Stomach (tissue), 19 donors: ENCODE measurements at places on chromosomes 3 and 15. TPM values are rescaled to one million over a fixed set of nuclear protein-coding genes. Genes with fewer than 3 reads are reported as not detected.
A peak's percentile ranks its signal among the peaks of the same experiment; 100 is the strongest.

KBTBD13 gene
- not detected for total RNA-seq

CA12 gene
- total RNA-seq = 14.3 TPM

LRRIQ4 gene
- total RNA-seq = not detected

CFAP100 gene
- not detected for total RNA-seq

STX19 gene
- 7.5 TPM for total RNA-seq

ATP10A gene
- 15.2 TPM for total RNA-seq

SEMA3G gene
- 1.7 TPM for total RNA-seq

TMEM207 gene
- total RNA-seq = not detected

RBP2 gene
- 52.7 TPM for total RNA-seq

DNA sequence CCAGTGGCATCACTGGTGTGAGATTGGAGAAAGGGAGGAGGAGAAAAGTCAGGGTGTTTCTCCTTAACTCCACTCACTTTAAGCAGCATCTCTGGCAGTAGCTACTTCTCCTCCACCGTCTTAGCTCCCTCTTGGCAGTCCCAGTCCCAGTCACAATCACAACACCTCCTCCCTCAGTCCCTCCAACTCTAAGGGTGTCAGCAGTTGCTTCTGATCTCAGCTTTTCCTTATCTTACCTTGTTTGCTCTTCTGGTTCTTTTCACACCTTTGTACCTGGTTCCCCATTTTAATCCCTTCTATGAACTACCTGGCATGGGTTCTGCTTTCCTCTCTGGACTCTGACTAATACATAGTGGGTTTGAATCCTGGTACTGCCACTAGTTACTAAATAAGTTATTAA, 188.3 kb upstream of the CTDSPL start:
- DNase-seq = no peak
- no peak overlapping the region for H3K27ac ChIP-seq
- H3K27me3 ChIP-seq = no peaks in the 10 kb centered on the region
- peaks cover 12% of the 10 kb centered on the region for H3K4me1 ChIP-seq

DNA sequence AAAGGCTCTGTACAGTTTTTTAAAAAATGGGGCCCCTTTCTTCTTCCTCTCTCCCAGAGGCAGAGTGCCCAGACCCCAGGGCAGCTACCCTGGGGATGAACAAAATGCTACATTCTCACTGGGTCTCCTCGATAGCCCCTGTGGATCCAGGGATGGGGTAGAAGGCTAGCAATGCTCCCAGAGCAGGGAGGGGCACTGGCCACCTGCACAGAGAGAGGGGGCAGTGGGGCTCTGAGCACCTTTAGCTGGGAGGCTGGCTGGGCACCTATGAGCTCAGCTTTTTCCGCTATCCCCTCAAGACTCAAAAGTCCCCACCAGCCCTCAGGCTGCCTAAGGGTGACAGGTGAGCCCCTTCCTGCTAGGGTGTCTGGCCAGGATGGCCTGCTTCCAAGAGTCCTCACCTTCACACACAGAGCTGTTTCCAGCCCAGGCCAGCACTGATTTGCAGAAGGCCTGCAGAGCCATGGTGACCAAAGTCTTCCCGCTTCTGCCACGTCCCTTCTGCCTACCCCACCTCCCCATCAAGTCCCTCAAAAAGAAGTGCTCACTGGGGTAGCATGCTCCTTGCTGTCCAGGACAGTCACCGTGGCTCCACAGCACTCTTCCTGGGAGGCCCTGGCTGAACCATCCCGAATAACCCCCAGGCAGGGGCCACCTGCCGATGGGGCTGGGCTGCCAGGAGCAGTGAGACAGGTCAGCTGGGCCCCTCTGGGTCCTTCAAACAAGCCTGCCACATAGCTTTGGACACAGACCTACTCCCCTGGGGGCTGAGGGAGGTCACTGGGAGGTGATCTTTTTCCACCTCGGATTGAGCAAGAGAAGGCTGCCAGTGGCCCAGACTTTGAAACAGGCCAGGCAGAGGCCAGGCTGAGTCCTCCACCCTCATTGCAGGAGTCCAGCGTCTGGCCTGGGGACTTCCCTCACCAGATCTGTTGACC, 20.4 kb downstream of the BMF start:
- H3K4me1 ChIP-seq = peaks cover 77% of the 10 kb centered on the region
- H3K27me3 ChIP-seq = no peaks in the 10 kb centered on the region
- peaks cover 5% of the 10 kb centered on the region for H3K36me3 ChIP-seq
- no peak overlapping the region for H3K4me3 ChIP-seq
- H3K27ac ChIP-seq = peak overlapping the region; percentile 40
- no peak for DNase-seq

GRCh38 chr3:189967254-189967865, 153.3 kb downstream of the P3H2 start:
- H3K27me3 ChIP-seq = no peaks in the 10 kb centered on the region
- no peaks in the 10 kb centered on the region for H3K4me1 ChIP-seq
- no peaks in the 10 kb centered on the region for H3K36me3 ChIP-seq
- no peak overlapping the region for H3K4me3 ChIP-seq

GRCh38 chr3:141020143-141020830, 30.9 kb upstream of the SPSB4 start:
- no peaks in the 10 kb centered on the region for H3K27me3 ChIP-seq
- H3K36me3 ChIP-seq = no peaks in the 10 kb centered on the region
- no peak overlapping the region for H3K27ac ChIP-seq
- H3K4me1 ChIP-seq = no peaks in the 10 kb centered on the region
- no peak for DNase-seq

DNA sequence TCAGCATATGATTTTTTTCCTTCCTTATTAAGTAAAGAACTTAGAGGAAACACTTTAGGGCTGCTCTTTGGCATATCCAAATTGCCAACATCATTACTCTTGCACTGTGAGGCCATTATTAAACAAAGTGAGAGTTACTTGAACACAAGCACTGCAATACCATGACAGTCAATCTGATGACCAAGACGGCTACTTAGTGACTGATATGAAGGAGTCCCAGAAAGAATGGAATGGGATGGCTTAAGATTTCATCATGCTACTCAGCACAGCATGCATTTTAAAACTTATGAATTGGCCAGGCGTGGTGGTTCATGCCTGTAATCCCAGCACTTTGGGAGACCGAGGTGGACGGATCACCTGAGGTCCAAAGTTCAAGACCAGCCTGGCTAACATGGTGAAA, 55.2 kb downstream of the FAM98B start:
- DNase-seq = no peak
- no peak overlapping the region for H3K4me3 ChIP-seq
- no peaks in the 10 kb centered on the region for H3K4me1 ChIP-seq
- H3K27me3 ChIP-seq = no peaks in the 10 kb centered on the region
- no peaks in the 10 kb centered on the region for H3K36me3 ChIP-seq
- no peak overlapping the region for H3K27ac ChIP-seq

DNA sequence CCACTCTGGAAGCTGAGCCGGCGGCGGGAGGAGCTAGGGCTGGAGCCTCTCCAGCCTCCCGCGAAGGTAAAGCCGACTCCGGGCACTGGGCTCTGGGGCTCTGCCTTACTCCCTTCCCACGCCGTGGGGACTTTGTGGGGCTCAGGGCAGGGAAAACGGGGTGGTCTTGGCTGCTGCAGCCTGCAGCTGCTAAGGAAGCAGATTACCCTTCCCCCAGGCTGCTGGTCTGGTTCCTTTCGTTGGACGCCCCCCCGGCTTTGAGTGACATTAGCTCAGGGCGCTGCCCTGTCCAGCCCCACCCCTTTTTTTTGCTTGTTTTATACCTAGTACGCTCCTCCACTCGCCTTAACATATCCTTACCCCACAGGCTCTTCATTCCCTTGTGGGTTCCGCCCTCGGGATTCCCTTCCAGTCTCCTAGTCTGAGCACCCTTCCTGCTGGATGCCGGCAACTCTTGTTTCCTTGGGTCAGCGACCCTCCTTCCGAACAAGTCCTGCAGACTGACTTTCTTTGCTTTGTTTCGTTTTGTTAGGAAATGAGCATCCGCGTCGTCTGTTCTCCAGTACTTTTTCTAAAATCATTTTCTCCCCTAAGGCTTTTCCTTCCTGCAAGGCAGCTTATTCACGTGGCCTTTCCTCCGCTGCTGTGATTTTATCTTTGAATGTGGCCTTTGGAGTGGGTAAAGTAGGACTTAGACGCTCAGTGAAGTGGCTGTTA, 551 bp downstream of the DNAJC13 start:
- peak overlapping the region; percentile 93 for H3K27ac ChIP-seq
- peaks cover 9% of the 10 kb centered on the region for H3K36me3 ChIP-seq
- H3K27me3 ChIP-seq = no peaks in the 10 kb centered on the region
- H3K4me1 ChIP-seq = peaks cover 15% of the 10 kb centered on the region

DNA sequence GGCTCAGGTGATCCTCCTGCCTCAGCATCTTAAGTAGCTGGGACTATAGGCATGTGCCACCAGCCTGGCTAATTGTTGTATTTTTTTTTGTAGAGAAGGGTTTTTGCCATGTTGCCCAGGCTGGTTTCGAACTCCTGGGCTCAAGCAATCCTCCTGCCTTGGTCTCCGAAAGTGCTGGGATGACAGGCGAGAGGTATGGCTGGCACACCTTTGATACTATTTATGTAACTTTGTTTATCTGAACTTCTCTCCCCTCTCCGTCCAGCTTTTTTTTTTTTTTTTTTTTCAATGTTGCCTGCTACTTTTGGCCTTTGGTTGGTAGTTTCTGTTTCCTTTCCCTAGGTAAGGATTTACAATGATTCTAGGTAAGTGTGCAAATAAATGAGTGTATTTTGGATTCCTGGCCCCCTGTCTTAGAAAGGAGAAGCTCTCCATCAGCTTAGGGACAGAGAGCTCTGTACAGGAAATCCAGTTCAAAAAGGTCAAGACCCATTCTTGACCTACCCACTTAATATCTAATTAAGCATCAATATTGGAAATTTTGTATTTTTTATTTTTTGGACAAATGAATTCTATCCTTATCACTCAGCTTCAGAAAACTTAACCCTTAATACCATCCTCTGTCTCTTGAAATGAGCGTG, 6.8 kb downstream of the ARL6IP5 start:
- DNase-seq = no peak
- peaks cover 100% of the 10 kb centered on the region for H3K4me1 ChIP-seq
- H3K27ac ChIP-seq = peak overlapping the region; percentile 96
- H3K36me3 ChIP-seq = no peaks in the 10 kb centered on the region
- H3K4me3 ChIP-seq = no peak overlapping the region
- H3K27me3 ChIP-seq = no peaks in the 10 kb centered on the region

DNA sequence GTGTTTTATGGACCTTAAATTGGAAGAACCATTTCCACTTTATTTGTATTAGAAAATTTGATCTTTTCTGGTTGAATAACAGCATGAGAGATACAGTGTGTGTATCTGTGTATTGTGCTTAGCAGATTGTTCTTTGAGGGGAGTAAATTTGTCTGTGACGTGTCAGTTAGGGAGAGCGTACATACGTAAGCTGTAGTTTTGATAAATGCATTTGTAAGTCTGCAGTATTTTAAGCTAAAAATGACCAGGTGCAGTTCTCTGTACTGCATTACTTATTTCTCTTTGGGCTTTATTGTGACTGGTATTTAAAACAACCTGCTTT, 264.8 kb downstream of the ROBO2 start:
- H3K27me3 ChIP-seq = no peaks in the 10 kb centered on the region
- H3K4me1 ChIP-seq = no peaks in the 10 kb centered on the region
- no peak for DNase-seq
- H3K27ac ChIP-seq = no peak overlapping the region
- H3K36me3 ChIP-seq = no peaks in the 10 kb centered on the region

- H3K27ac ChIP-seq = no peak overlapping the region
- no peak overlapping the region for H3K4me3 ChIP-seq
- no peaks in the 10 kb centered on the region for H3K36me3 ChIP-seq
These were observed 41.8 kb upstream of the GOLM2 start for GRCh38 chr15:44246521-44247268.

- DNase-seq = no peak
- no peak overlapping the region for H3K4me3 ChIP-seq
- H3K27me3 ChIP-seq = no peaks in the 10 kb centered on the region
- H3K36me3 ChIP-seq = no peaks in the 10 kb centered on the region
- H3K27ac ChIP-seq = no peak overlapping the region
- H3K4me1 ChIP-seq = no peaks in the 10 kb centered on the region
These were observed 158.1 kb downstream of the APBA2 start for GRCh38 chr15:29043736-29044502.

- H3K4me1 ChIP-seq = no peaks in the 10 kb centered on the region
- no peak overlapping the region for H3K27ac ChIP-seq
- no peak for DNase-seq
- no peaks in the 10 kb centered on the region for H3K36me3 ChIP-seq
- no peak overlapping the region for H3K4me3 ChIP-seq
- no peaks in the 10 kb centered on the region for H3K27me3 ChIP-seq
These were observed 41.5 kb downstream of the PCNP start for GRCh38 chr3:101615525-101615924.

GRCh38 chr3:153254361-153254760, 92.3 kb downstream of the RAP2B start:
- H3K4me3 ChIP-seq = no peak overlapping the region
- no peak for DNase-seq
- H3K27ac ChIP-seq = no peak overlapping the region
- H3K4me1 ChIP-seq = no peaks in the 10 kb centered on the region

DNA sequence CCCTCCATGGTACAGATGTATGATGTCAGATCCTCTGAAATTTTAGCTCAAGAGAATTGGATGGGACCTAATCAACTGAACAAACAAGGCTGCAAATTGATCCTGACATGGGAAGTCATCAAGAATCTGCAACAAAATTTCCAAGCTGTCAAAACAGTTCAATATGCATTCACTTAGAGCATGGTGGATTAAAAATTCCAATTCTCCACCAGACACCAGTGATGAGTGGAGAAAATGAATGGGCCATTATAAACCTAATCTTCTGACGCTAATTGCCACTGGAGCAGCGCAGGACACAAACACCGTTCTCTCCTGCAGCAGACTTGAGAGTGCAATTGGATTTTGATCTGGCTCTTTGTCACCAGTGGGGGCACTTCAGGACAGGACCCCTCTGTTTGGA, 94.2 kb downstream of the MINAR1 start:
- H3K27me3 ChIP-seq = no peaks in the 10 kb centered on the region
- no peak overlapping the region for H3K4me3 ChIP-seq
- H3K4me1 ChIP-seq = no peaks in the 10 kb centered on the region
- DNase-seq = no peak
- no peak overlapping the region for H3K27ac ChIP-seq
- H3K36me3 ChIP-seq = no peaks in the 10 kb centered on the region

DNA sequence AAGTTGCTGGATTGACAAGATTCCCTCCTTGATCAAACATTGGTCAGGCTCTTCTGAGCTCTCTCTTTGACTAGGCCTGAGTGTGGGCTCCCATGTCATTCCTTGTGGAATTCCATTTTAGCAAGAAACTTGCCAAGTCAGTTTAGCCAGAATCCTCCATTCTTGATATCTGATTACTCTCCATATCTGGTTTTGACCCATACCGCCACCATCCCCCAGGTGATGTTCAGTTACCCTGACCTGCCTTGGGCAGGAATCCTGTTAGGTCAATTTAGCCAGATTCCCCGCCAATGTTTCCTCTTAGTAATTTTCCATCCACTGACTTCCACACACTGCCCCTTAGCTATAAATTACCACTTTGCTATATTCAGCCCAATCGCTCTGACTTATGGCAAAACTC, 1.0 kb upstream of the PCCB start:
- H3K4me3 ChIP-seq = no peak overlapping the region
- H3K27me3 ChIP-seq = no peaks in the 10 kb centered on the region
- DNase-seq = no peak
- H3K4me1 ChIP-seq = peaks cover 13% of the 10 kb centered on the region
- no peaks in the 10 kb centered on the region for H3K36me3 ChIP-seq
- H3K27ac ChIP-seq = no peak overlapping the region

GRCh38 chr3:12302564-12302963, 13.7 kb downstream of the PPARG start:
- H3K4me3 ChIP-seq = no peak overlapping the region
- no peaks in the 10 kb centered on the region for H3K36me3 ChIP-seq
- H3K27ac ChIP-seq = no peak overlapping the region
- peaks cover 15% of the 10 kb centered on the region for H3K4me1 ChIP-seq

- H3K36me3 ChIP-seq = no peaks in the 10 kb centered on the region
- DNase-seq = no peak
- H3K4me3 ChIP-seq = no peak overlapping the region
- no peak overlapping the region for H3K27ac ChIP-seq
- no peaks in the 10 kb centered on the region for H3K27me3 ChIP-seq
These were observed 54.1 kb downstream of the SCN5A start for GRCh38 chr3:38595393-38595792.
